ENCODE measurements at places on chromosomes 5 and 9.

DNA sequence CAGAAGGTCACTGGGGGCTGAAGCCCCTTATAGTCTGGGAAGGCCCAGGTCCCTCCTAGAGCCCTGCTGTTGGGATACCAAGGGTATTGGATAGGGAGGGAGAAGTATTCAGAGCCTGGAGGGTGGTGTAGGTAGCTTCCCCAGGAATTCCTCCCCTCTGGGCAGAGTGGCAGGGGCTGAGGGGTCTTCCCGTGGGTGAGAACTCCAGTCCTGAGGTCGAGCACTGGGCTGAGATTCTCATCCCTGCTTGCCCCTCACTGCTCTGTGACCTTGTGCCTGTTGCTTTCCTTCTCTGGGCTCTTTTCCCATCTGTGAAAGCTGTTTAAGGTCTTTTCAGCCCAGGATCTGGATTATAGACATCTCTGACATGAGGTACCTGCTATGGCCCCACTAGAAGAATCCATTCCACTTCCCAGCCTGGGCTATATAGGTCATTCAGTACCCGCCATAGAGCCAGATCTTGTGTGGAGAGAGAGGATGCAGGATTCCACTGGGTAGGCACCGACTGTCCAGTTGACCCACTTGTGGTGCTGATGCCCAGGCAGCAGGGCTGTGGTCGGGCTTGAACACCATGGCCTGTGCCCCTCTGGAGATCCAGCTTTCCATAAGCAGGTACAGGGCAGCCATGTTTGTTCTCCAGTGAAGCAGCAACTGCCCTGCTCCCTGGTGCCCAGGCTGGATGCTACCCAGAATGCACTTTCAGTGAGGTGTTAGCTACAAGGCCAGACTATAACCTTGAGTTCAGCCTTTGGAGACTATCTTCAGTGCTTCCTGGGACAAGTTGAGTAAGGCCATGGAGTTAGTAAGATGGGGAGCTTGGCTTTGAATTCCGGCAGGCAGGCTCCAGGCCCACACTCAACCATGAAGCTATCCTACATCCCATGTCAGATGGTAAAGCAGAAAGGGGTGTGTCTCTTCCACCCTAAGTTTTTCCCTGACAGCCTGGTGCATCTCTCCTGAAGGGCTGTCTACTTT is 60.1 kb downstream of the AMBP start:
- no peak for DNase-seq

DNA sequence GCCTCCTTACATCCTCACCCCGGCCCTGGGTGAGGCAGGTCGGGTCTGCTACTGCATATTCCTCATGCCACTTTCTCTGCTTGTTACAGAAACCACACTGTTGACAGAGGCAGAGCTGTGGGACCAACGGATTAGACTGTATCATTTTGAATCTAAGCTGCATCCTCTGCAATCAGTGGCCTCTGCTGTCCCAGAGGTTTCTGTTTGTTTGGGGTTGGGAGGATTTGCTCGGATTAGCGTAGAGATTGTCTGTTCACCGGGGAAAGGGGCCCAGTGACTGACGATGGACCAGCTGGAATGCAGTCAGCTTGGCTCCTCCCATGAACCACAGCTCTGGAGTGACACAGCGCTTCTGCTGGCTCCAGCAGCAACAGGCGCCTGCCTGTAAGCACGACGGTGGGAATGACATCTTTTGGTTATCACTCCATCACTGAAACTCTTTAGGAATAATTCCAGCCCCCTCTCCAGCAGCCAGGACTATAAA is 37.3 kb upstream of the ADRA1B start:
- no peak for DNase-seq

DNA sequence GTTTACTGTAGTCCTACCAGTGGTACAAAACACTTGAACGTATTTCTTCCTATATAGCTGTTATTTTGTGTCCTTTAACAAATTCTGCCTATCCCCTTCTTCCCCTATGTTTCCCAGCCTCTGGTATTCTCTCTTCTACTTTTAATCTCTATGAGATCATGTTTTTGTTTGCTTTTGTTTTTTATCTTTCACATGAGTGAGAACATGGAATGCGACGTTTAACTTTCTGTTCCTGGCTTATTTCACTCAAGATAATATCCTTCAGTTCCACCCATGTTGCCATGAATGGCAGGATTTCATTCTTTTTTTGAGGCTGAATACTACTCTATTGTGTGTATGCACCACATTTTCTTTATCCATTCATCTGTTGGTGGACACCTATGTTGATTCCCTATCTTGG is 634.4 kb upstream of the WWC1 start:
- no peak for DNase-seq

DNA sequence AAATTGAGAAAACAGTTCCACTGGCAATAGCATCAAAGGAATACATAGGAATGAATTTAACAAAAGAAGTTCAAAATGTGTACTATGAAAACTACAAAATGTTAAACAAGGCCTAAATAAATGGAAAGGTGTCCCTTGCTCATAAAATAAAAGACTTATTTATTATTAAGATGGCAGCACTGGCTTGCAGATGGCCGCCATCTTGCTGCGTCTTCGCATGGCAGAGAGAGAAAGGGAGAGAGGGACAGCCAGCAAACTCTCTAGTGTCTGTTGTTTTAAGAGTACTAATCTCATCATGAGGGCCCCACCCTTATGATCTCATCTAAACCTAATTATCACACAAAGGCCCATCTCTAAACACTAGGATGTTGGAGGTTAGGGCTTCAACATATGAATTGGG is 47.1 kb downstream of the ABLIM3 start:
- no peak for DNase-seq

- no peak for DNase-seq
Measured at GRCh38 chr5:14167211-14167845, 24.2 kb downstream of the TRIO start.

- no peak for DNase-seq
Measured at GRCh38 chr9:130490981-130491380, 46.2 kb downstream of the ASS1 start.

DNA sequence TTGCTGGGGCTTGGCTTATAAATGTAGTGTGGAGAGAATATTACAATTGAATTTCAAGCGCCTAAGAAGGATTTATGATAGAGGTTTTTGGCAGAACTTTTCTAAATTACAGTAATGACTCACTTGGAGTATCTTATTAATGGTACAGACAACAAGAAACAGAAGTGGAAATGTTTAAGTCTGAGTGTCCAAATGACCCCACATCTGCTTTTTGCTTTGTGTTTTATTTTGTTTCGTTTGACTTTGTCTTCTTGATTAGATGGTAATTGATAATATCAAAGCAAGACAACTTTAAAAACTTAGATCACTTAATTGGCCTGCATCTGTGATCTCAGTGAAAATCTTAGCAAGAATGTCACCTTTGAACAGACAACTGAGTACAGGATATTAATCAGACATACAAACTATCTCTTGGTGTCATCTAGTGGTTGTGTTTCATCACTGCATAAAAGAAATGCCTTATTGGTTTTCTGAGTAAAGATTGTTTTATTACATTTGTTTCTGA is 577.4 kb downstream of the ISL1 start:
- DNase-seq, result no peak

- DNase-seq, result no peak
Measured at GRCh38 chr5:59525957-59526356, 367.6 kb downstream of the PDE4D start.

- no peak for DNase-seq
Measured at GRCh38 chr5:122673343-122673742, 101.5 kb upstream of the SNX2 start.

DNA sequence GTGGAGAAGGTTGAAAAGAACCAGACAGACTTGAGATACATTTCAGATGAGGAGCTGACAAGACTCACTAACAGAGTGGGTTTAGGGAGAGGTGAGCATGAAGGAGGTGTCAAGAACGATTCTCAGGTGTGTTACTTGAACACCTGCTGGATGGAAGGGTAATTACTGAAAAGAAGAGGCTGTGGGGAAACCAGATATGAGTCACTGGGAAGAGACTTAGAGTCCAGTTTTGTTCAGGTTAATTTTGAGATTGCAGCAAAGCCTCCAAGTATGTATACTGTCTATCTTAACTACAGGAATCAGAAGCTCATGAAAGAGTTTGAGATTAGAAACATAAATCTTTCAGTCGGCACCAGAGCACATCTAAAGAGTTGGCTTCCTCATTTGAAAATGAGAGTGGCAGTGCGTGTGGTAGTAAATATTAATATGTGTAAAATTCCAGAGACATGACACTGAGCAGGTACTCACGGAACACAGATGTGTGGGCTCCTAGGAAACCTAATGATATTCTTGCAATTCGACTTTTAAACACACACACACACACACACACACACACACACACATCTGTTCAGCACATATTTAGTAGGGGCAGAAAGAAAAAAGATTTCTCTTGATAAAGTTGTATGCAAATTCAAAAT is 197.1 kb downstream of the CDH18 start:
- DNase-seq, result no peak

DNA sequence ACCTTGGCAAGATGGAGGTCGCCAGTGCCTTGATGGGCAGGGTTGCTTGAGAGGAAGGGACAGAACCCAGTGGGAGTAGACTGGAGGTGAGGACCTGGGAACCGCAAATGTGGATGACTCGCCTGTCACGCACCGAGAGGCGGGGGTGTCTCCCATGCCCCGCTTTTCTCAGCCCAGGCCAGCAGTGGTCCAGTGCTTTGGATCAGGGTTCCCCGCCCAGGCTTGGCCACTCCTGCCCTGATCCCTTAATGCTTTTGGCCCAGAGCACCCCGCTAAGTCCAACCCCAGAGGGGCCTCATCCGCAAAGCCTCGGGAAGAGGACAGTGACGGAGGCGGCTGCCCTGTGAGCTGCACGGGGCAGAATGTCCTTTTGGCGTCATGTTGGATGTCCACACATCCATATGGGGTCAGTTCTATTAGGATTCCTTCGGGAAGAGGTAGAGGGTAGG is 2.4 kb downstream of the MRPS2 start:
- DNase-seq, result no peak

- no peak for DNase-seq
Measured at GRCh38 chr5:126829098-126829497, 52.2 kb downstream of the LMNB1 start.

DNA sequence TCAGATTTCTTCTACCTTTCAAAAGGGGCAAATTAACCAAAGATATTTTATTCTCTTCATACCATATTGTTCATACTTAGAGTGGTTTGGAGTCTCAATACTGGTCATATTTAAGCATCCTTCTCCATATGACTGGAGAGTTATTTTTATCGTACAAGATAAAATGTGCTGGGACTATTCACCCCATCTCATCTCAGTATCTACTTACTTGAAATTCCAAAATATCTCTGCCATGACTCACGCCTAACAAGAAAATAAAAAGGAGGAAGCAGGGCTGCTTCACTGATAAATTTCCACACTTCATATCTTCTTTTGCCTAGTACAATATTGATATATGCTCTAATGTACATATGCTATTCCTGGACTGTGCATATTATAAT is 277.9 kb upstream of the CDH9 start:
- DNase-seq, result no peak

DNA sequence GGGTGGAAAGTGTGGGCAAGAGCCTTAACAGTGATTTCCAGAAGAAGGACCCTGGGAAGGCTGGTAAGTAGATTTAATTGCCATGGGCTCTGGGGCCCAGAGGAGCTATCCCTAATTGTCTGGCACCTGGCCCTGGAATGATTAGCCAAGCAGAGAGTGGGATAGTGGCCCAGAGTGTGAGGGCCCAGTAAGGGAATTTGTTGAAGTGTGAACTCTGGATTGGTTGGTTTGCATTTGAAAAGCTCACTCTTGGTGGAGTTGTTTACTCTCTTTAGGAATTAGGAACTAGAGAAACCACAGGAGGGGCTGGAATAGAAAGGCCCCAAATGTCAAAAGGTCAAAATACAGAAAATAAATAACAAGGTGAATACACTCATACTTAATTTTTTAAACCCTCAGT is 207.1 kb downstream of the GABRG2 start:
- DNase-seq, result no peak

DNA sequence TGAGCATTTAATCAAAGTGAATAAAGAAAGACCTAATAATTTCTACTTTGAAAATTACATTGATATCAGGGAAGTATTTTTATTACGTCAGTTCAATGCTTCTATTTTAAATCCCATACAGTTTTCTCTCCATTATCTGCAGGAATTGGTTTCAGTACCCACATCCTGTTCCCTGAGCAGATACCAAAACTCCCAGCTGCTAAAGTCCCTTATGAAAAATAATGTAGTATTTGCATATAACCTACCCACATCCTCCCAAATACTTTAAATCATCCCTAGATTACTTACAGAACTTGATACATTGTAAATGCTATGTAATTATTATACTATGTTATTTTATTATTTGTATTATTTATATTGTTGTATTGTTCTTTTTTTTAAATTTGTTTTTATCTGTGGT is 125.4 kb upstream of the MINAR2 start:
- no peak for DNase-seq

DNA sequence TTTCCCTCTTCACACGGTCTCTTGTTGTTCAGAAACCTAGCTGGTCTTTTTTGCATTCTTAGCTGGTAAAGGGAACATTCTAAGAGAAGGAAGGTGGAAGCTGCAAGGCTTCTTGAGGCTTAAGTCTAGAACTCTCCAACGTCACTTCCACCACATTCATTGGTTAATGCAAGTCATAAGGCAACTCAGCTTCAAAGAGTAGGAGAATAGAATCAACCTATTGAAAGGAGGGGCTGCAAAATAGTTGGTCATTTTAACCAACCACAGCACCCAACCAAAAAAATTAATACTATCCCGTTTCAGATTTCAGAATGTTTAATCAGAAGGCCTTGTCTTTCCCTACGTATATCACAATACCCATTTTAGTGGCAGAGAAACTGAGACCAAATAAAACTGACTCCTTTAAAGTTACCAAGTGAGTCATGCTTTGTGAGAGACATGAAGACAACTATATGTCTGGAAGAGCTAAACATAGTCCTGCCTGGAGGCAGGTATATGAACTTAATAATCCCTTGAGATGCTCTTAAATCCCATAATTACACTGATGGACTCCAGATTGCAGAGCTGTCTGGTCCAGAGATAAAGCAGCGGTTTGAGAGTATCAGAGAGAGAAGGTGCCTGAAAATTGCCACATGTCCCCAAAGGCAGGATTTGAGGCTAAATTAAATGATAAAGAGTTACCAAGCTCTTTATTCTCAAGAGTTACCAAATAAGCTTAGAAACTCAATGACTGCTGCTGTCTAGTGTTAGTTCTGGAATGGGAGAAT is 14.4 kb downstream of the DOCK8 start:
- no peak for DNase-seq

DNA sequence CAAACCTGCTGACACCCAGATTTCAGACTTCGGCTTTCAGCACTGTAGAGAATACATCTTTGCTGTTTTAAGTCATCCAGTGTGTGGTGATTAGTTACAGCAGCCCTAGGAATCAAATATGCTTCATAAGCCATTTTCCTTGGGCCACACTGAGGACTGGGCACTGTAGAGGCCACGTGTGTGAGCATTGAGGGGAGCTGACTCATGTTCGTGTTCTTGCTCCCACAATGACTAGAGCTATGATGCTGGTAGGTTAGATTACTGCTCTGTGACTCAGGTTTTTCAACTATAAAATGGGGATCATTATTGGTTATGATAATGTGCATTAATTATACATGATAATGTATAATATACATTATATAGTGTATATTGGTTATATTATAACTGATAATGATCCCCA is 96.5 kb upstream of the PALM2AKAP2 start:
- DNase-seq, result no peak

GRCh38 chr5:76040806-76041205 is 42.4 kb upstream of the SV2C start:
- DNase-seq, result no peak
